ENCODE measurements at places on chromosomes 12 and 14. TPM values are rescaled to one million over a fixed set of nuclear protein-coding genes. Genes with fewer than 3 reads are reported as not detected.

STON2 gene
- total RNA-seq, result 0.23 TPM

ASCL1 gene
- total RNA-seq, result not detected

TSPAN9 gene
- 76.8 TPM for total RNA-seq

PIK3C2G gene
- total RNA-seq, result not detected

MSRB3 gene
- total RNA-seq, result 44.5 TPM

JPH4 gene
- total RNA-seq, result not detected

DIO2 gene
- 4.2 TPM for total RNA-seq

PLBD1 gene
- total RNA-seq, result 0.38 TPM

NAV3 gene
- total RNA-seq, result 102 TPM

PTHLH gene
- total RNA-seq, result 0.83 TPM

KCNC2 gene
- total RNA-seq, result under 0.01 TPM

SERPINA9 gene
- not detected for total RNA-seq

GPRC5A gene
- total RNA-seq, result 11.6 TPM

RASSF9 gene
- 1.2 TPM for total RNA-seq
